ENCODE measurements at places on chromosomes 16 and 17.

- DNase-seq = no peak
Observed at GRCh38 chr17:67659028-67659427, 58.7 kb upstream of the NOL11 start.

DNA sequence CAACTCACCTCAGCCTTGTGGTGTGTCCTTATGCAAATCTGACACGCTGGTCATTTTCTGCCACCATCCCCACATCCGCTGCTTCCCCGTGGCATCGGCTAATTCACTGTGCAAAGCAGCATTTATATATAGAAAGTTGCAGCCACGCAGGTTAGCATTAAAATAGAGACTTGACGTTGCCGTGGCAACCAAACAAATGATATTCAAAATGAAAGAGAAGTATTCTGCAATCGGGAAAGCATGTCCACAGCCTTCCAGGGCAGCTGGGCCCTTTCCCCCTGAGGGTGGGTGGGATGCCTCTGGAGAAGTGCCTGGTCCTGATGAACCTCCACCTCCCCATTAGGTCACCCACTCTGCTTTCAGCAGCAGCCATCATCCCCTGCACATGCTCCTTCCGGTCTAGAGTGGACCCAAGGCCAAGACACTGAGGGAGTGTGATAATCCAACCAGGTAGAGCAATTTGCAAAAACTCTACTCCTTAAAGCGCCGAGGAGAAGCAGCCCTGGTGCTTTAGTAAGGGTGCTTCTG lies 138.7 kb downstream of the GAS7 start:
- no peak for DNase-seq

DNA sequence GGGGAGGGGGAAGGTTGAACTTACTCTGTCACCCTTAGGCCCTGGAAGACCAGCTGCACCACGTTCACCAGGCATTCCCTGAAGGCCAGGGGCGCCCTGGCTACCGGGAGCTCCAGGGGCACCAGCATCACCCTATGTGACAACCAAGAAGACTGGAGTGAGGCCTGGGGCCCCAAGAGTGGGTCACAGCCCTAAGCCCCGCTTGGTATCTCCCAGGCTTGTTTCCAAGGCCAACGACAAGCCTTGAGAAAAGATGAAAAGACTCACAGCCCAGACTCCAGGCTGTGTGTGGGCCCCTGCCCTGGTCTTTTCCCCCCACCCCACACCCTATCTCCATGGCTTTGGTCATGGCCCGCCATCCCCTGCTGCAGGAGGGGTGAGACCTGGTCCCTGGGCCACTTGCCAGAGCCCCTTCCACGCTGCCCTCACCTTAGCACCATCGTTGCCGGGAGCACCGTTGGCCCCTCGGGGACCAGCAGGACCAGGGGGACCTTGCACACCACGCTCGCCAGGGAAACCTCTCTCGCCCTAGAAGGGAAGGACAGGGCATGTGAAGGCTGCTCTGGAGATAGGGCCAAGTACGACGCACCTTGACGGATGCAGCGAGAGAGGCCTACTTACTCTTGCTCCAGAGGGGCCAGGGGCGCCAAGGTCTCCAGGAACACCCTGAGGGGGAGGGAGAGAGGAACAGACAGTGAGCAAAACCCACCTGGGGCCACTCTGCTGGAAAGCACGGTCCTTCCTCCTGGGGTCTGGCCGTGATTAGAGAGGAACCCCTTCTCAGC lies 9.9 kb downstream of the COL1A1 start:
- no peak for DNase-seq

DNA sequence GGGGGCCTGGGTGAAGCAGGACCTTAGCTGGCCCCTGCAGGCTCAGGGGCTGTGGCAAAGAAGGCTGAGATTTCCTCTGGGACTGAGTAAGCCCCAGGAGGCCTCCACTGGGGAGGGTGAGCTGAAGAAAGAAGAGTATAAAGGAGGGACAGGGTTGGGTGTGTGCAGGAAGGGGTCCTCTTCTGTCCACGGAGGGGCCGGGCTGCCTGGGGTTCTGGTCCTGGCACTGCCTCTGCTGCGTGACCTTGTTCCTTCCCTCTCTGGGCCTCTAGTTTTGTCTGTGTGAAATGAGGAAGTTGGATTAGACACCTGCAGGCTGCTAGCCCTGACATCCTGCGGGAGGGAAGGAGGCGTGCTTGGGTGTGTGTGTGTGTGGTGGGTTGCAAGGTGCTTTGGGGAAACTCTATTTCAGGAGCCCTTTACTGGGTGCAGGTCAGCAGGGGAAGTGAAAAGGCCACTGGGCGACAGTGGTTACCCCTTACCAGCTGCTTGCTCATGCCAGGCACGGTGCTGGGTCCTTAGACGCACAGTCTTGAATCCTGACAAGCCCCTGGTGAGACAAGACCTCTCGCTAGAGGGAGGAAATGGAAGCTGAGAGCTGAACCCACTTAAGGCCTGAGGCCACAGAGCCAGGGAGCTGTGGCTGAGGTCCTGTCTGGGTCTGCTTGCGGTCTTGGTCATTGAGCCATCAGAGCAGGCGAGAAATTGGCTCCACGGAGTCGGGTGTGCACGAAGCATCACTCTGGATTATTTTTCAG lies 60.7 kb downstream of the OR1D5 start:
- DNase-seq = no peak

GRCh38 chr16:50093607-50094539 lies 28.1 kb downstream of the HEATR3 start:
- peak; percentile 67 for DNase-seq

DNA sequence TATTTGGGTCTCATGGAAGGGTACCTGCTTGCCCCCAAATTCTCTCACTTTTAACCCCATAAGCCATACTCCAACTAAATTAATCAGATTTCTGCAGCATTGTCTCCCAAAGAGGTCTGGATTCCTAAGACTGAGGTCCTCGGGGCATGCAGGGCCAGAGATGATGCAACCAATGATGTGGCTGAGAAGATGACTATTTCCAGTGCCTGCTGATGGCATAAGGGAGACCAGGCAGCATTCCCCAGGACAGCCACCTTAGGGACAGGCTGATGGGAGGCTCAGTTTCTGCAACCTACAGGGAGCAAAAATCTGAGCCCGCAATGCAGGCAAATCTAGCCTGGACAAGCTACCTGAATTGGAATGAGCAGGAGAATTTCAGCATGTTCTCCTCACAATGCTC lies 76.8 kb upstream of the ASIC2 start:
- no peak for DNase-seq

GRCh38 chr16:88429387-88430184 lies 23.5 kb upstream of the ZFPM1 start:
- no peak for DNase-seq

DNA sequence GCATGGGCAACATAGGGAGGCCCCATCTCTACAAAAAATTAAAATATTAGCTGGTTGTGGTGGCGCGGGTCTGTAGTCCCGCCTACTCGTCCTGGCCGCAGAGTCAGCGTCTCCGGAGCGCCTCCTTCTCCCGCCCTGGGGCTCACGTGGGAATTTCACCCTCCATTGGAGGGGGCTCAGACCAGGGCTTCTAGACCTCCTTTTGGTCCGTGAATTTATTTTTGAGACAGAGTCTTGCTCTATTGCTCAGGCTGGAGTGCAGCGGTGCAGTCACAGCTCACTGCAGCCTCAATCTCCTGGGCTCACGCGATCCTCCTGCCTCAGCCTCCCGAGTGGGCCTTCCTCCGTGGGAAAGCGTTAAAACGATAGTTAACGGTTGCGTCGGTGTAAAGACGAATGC lies 394 bp upstream of the NME4 start:
- no peak for DNase-seq

- DNase-seq = no peak
Observed at GRCh38 chr16:65497571-65497970, 375.7 kb upstream of the CDH11 start.

DNA sequence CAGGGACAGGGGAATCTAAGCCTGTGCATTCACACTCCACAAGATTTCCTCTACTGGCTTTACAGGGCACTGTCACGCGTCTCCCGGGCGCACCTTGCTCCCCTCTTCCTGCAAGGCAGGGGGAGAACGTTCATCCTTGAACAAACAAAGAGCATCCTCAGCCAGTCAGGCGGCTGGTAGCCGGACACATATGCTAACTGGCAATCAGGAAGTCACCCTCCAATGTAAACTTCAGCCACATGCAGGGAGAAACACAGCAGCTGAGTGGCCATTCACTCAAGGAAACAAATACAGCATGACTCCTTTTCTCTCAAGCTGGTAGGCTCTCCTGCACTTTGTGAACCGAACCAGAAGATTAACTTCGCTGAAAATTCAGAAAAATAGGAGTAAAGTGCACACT lies 10.8 kb upstream of the HSBP1 start:
- DNase-seq = no peak

DNA sequence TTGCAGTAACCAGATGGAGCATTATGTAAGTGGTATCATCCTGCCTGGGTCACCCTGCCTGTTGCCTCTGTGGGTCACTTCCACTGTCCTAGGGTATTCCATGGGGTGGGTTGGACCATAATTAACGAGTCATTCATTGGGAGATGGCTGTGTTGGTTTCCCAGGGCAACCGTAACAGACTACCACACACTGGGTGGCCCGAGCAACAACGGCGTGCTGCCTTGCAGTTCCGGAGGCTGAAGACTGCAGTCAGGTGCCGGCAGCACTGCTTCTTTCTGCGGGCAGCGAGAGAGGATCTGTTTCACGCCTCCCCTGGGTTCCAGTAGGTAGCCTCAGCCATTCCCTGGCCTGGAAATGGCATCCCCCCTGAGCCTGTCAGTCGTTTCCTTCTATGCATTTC lies 28.9 kb upstream of the CMIP start:
- DNase-seq = no peak

DNA sequence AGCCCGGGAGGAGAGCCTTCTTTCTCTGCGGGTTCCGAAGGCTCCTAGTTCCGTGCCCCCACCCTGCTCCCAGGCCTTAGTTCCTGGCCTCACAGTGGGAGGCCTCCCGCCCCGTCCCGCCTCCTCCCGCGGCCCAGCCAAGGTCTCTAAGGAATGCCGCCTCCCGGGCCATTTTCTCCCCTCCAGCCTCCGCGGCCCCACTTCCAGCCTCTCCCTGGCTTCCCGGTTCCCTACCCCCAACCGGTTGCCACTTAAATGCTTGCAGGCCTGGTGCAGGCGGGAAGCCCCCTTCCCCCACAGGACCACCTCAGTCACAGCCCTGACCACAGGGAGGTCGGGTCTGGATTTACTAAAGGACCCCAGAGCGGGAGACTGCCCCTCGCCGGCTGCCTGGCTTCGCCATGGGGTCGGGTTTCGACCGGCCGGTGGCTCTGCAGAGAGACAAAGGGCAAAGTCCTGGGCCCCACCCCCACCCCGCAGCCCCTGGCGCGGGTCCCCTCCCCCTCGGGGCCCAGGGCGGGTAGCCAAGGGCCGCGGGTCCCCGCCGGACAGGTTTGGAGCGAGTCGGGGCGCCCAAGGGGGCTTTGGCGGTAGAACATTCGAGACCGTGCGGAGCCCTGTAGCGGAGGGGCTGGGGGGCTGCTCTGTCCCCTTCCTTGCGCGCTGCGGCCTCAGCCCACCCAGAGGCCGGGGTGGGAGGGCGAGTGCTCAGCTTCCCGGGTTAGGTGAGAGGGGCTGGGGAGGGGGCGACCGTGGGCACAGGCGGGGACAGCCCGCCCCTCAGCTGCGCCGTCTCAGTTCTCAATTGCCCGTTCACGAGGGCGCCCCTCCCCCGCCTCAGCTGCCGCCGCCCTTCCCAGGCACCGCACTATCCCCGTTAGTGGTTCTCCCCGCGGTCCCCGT lies 16.4 kb downstream of the IGF2BP1 start:
- DNase-seq = no peak

GRCh38 chr17:8884336-8884990 lies 17.0 kb upstream of the PIK3R6 start:
- no peak for DNase-seq
